SHP77 treated with DMSO at 0.1 percent for 48 hours (cell line): ENCODE measurements at places on chromosomes 3 and 15.

DNA sequence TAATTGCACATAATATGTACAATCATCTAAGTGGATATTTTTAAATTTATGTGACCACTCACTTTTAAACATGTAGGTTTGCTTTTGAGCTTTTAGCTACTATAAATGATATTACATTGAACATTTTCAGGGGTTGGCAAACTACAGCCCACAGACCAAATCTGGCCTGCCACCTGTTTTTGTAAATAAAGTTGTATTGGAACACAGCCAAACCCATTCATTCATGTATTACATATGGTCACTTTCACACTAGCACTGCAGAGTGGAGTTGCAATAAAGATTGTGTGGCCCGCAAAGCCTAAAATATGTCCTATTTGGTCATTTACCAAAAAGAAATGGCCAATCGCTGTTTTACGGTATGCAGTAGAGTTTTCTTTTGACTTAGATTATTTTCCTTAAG is 21.2 kb downstream of the CMTM7 start:
- DNase-seq: no peak

DNA sequence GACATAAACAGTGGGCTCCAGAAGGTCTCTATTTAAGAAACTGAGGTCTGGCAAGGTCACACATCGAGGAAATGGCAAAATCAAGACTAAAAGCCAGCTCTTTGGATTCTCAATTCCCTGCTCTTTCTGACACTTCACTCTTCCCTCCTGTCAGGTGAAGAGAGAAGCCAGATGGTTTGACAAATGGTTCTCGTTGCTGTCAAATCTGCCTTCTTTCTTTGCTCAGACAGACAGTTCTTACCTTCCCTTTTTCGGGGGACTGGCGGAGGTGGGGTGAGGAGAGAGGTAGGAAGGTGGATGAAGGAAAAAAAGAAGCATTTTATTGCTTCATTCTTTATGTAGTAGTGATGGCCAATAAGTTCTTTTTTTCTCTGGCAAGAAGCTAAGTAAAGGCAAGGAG is 133.4 kb downstream of the LPP start:
- no peak for DNase-seq

GRCh38 chr3:194313560-194314387 is 37.4 kb downstream of the CPN2 start:
- no peak for DNase-seq

DNA sequence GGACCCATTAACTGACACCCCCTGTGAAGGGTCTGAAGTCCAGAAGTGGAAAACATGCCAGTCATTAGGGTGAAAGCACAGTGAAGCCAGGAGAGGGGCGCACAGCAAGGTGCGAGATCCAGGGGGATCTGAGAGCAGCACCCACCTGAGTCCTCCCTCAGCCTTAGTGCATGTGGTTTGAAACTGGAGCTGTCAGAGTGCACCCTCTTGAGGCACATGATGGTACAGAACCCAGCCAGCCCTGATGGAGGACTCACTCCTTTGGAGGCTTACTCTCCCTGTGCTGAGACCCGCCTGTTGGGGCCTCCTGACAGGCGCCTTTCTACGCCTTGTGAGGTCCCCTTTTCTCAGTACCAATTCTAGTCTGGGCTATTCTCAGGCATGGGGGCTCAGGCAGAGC is 77.8 kb downstream of the IL20RB start:
- no peak for DNase-seq

GRCh38 chr3:156750874-156751245 is 75.3 kb upstream of the LEKR1 start:
- DNase-seq: no peak

DNA sequence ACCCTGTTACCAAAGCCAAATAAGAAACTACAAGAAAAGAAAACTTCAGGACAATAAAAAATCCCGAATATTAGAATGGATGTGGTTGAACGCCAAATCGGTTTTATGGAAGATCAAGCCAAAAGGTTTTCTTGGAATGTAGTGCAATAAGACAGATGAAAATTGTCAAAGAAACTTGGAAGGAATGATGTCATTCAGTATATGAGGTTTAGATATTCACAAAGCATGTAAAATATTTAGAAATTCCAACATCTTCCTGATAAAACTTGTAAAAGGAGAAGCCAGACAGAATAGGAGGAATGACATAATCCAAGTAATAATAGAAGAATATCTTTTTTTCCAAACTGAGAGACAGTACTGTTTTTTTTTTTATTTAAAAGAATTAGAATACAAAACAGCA is 130.3 kb upstream of the ZPLD1 start:
- no peak for DNase-seq

GRCh38 chr15:97972366-97972765 is 11.9 kb downstream of the ARRDC4 start:
- no peak for DNase-seq

DNA sequence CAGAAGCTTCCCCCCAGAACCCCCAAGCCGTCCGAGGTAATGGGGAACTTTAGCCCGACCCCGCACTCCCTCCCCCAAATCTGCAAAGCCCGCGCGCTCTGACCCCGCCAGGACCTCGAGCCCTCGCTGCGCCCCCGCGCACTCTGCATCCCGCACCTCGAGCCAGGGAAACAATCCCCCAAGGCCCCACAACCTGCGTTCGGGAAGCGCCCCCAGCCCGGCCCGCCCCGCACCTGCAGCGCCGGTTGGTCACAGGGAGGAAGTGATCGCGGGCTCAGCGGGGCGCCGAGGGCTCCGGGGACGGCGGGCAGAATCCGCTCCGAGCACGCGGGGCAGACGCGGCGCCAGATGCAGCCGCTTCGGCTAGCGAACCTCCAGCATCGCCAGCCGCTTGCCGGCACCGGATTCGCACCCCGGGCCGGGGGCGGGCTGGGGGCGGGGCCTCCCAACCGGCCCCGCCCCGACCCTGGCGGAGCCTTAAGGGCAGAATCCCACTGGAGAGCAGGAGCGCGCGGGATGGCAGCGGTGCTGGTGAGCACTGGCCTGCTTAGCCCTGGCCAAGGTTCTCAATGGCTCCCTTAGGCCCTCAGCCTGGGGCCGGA is at the start of gene CAMKV:
TSS of gene CAMKV (minus strand) at position 382 of the 602 bp plus-strand sequence. CDS start 7,518 bp downstream, outside the sequence.
- no peak for DNase-seq

DNA sequence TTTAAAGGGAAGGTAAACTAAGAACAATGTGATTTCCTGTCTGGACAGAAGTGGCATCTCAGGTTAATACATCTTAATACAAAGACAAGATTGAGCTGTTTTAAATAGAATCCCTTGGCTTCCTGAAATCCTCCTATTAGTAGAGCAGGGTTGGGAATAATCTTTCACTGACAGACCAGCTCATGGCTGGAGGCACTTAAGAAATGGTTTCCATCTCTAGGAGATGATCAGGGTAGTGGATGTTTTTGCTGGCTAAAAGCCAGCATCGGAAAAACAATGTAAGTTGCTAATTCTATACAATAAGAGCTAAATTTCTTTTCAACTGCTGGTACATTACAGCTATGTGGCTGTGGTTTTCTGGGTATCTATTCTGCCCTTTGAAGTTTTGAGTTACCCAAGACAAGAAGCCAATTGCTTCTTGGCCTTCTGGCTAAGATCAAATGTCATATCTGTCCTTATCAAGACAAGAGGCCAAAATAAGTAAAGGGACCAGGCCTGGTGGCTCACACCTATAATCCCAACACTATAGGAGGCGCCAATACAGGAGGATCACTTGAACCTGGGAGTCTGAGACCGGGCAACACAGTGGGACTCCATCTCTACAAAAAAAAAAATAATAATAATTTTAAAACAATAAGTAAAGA is 49.6 kb downstream of the SHQ1 start:
- no peak for DNase-seq

DNA sequence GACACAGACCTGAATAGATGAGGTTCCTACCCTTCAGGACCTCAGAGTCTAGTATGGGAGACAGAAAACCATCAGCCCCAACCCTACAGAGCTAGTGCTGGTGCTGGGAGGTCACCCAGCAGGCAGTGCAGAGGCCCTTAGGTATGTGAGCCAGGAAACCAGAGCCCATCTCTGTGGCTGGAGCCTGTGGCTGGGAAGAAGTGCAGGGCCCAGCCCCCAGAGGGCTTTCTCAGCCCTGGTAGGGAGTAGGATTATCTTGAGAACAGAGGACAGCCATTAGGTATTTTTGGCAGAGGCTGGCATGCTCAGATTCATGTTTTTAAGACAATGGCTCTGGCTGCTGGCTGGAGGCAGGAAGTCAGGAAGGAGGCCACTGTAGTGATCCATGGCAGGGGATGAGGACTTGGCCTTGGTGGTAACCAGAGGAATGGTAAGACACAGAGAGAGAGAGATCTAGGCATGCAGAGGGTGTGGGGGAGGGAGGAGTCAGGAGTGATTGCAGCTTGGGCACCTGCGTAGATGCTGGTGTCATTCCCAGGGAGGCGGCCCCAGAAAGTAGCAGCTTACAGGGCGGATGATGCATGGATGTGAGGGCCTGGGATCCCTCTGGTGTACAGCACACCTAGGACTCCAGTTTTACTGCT is 220.9 kb upstream of the EIF1B start:
- DNase-seq: no peak

DNA sequence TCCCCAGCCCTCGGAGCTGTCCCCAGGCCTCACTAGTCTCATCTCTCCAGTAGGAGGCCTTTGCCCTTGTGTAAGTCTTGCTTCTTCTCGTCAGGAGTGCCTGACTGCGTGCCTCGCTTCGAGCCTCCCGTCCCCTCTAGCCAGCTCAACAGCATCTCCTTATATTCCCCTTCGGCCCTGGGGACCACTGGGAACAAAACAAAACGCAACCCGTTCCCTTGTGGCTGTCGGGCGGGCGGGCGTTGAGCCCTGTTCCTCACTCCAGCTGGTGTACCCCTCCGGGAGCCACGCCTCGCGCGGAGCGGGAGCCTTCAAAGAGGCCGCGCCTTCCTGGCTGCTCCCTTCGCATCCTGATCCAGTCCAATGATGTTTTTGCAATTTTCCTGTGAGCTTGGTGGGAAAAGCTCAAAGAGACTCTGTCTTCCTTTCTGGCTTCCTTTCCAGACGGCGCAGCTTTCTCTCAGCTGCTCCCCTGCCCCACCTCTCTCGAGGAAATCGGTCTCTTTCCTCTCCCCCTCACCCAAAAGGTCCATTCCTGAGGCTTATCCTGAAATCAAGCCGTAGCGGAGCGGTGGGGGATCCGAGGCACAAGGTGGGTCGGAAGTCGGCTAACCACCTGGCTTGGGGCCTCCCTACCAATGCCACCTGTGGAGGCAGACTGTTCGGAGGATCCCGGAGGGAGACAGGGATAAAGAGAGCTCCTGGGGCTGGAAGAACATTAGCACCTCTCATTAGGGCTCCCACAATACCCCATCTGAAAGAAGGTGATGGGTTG is 33.4 kb upstream of the SRP14 start:
- no peak for DNase-seq

GRCh38 chr3:31392568-31392967 is 140.2 kb upstream of the STT3B start:
- DNase-seq: no peak

DNA sequence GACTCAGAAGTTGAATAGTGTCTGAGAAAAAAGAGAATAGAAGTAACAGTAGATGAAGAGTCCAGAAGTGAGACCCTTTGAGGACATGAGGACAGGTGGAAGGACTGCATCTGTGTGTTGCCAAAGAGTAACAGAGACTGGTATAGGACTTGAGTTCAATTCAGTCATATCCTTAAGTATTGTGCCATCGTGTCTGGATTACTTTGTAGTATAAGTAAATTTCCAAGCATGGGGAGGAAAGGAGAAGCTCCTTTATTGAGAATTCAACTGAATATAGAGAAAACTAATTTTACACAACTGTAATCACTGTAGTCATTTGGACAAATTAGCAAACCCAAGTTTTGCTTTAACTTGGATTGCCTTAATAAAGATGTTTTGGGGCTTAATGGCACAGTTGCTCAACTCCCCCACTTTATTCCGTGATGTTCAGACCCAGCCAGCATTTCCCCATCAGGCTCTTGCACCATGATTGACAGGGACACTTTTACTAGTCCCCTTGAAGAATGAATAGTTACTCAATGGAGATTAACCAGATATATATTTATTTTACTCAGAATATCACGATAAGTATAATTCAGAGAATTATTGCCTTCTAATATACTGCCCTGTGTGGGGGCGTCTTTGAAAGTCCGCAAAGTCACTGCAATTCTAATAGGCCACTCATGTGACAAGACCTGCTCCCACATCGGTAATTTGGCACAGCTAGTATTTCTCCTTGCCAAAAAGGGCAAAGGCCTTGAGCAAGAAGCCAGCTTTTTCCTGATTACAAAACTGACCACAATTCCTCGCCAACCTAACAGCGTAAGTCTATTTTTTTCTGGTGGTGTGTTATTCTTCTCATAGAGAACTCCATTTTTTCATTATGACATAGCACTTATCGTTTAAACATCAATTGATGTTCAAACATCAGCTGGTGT is 61.3 kb downstream of the PPARG start:
- no peak for DNase-seq

DNA sequence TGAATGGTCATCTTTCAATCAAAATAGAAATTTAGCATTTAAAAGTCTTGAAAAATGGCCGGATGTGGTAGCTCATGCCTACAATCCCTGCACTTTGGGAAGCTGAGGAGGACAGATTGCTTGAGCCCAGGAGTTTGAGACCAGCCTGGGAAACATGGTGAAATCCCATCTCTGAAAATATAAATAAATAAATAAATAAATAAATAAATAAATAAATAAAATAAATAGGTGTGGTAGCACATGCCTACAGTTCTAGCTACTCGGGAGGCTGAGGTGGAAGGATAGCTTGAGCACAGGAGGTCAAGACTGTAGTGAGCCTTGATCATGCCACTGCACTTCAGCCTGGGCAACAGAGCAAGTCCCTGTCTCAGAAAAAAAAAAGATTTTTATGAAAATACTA is 25.9 kb downstream of the SLC30A4 start:
- DNase-seq: no peak

GRCh38 chr3:14680115-14680514 is 5.2 kb downstream of the C3orf20 start:
- no peak for DNase-seq

DNA sequence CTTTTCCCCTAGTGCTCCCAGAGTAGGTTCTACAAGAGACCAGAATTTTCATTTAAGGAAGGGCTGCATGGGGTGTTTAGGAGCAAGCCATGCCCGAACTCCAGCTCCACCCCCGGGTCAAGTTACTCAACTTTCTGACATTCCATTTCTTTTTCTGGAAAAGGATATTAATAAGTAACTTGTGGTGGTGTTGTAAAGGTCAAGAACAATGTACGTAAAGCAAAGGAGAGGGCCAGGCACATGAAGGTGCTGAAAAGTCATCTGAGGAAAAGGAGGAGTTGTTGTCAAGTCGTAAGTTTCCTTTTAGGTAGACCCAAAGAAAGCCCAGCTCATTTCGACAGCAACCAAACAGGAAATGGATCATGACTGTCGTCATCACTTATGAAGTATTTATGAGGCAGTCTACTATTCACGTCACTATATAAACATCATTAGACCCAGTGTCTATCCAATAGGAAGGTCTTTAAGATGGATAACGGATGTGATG is 319.6 kb upstream of the IL12A start:
- DNase-seq: no peak

DNA sequence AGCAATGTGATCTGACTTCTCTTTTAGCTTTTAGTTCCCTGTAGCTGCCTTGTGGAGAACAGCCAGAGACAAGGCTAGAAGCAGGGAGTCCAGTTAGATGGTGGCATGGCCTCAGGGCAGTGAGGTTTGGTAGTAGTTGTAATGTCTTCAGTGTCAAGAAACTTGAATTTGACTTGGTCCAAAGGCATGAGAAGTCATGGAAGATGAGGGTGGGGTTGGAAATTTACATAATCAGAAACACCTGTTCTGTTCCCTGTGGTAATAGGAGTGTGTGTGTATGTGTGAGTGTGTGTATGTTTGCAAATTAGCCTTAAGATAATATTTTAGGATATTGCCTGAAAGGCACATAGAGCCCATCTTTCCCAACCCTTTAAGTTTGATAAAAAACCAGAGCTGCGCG is 55.2 kb upstream of the GCNT3 start:
- no peak for DNase-seq

GRCh38 chr15:88399021-88399685 is 68.0 kb downstream of the MRPL46 start:
- no peak for DNase-seq
